ENCODE measurements at places on chromosomes 5 and 9.
A peak's percentile ranks its signal among the peaks of the same experiment; 100 is the strongest.

DNA sequence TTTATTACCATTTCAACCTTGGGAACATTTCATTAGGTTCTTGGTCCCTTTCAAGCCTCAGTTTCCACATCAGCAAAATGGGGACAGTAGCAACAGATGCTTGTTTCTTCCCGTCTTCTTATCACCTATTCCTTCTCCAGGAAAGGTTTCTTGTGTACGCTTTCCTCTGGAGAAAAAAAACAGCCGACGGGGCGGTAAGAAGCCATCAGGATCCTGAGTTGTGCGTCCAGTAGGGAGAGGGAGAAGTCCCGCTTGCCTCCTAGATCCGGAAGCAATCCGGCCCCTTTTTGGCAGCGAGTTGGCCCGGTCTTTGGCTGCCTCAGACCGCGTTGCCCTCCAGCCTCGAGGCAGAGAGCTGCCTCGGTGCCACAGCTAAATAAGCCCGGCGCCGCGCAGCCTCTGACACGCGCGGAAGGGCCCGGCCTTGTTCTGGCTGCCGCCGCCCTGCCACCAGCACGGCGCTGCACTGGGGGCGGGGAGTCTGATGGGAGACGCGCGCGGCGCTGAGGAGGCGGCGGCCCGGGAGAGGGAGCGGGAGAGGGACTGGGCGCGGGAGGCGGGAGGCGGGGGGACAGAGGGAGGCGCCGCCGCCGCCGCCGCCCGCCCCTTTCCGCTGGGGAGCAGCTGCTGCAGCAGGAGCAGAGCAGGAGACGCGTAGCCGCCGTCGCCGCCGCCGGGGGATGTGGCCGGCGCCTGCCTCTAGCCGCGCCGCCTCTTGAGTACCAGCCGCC lies at the start of gene SLC44A1:
SLC44A1 (plus strand) TSS at position 649 of the 731 bp plus-strand sequence. CDS start 218 bp downstream, outside the sequence.
- peak; percentile 93 for DNase-seq

- no peak for DNase-seq
These were observed 7.0 kb upstream of the DCTN4 start for GRCh38 chr5:150765799-150766169.

DNA sequence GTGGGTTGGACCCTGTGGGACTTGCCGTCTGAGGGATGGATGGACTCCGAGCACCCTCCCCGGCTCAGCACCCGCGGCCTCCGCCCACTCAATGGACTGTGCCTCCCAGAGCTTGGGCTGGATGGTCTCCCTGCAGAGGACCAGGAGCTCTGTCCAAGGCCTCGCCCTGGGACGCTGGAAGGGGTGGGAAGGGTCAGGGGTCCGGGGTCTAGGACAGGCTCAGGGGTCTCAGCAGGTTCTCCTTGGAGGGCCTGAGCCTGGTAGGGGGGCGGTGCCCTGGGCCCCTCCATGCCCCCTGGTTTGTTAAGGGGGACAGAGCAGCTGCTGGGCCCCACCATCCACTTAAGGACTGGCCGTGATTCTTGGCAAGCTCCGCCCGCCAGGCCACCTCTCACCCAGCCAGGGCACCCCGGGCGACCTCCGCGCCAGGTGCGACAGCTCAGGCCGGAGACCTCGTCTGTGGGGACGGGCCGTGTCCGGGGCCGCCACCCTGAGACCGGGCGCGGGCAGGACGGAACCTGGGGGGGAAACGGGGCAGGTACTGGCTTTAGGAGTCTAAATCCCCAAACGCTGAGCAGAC lies 29.2 kb downstream of the EXOC3 start:
- peak; percentile 20 for DNase-seq

- peak; percentile 88 for DNase-seq
These were observed 588.5 kb downstream of the MTRR start for GRCh38 chr5:8457187-8458037.

GRCh38 chr9:9893837-9894236 lies 719.0 kb downstream of the PTPRD start:
- DNase-seq: no peak

- DNase-seq: no peak
These were observed 49.0 kb upstream of the ABL1 start for GRCh38 chr9:130785940-130786508.

All from DND-41 (cell line).